ENCODE measurements at places on chromosomes 7 and 10.

DNA sequence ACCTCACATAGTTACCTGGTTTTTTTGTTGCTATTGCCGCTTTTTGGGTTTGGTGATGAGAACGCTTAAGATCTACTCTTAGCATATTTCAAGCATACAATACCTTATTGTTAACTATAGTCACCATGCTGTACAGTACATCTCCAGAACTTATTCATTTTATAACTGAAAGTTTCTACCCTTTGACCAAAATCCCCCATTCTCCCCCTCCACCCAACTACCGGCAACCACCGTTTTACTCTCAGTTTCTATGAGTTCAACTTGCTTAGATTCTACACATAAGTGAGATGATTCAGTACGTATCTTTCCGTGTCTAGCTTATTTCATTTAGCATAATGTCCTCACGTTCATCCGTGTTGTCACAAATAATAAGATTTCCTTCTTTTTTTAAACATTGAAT lies 86.7 kb upstream of the IL6 start:
- DNase-seq: no peak

DNA sequence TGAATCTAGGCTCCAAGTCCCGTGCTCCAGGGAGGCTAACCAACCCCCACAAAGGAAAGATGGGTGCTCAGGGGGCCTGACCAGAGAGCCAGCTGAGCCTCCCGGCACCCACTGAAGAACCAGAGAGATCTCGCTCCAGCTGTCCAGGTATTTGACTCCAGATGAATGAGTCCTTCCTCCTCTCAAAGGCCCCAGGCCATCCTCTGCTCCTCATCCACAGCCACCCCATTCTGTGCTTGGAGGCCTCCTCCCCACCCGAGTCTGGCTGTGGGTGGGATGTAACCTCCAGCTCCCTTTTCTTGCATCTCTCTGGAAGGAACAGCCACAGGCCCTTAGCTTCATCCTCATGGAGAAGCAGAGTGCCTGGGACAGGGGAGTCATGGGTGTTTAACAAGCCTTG lies 44.6 kb downstream of the VSTM4 start:
- no peak for DNase-seq

DNA sequence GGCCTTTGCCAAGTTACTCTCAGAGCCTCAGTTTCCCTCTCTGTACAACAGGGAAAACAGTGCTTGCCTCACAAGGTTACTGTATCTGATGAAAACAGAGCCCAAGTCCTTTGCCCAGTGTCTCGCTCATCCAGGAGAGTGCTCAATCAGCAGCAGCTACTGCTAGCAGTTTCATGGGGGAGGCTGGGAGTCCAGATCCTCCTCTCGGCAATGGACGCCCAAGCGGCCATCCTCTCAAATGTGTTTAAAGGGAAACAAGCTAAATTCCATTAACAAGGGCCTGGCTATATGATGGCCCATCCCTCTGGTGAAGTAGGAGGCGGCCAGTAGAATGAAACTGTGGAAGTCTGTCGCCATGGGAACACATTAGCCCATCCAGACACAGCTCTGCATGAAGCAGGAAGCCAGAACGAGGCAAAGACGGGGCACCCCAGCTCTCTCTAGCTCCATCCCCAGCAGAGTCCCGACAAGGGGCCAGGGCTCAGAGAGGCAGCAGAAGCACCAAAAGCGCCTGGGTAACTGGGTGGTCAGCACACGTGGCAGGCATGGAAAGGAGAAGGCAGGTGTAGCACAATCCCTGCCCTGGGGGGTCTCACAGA lies 35.2 kb downstream of the FAM53B start:
- no peak for DNase-seq

DNA sequence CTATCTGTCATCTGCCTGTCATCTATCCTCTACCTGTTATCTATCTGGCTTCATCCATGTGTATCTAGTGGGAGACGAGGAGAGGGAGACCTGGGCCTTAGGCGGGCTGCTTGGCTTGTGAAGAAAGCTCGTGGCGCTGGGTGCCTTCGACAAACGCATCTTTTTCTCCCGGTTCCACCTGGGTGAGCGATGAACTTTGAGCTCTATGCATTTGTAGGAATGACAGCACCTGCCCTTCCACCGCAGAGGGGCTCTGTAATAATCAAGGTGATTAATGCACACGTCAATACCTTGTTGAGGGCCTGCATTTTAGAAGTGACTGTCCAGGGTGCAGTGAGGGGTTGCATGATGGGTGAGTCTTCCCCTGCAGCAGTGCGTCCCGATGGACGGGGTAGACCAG lies 2.6 kb upstream of the VIPR2 start:
- no peak for DNase-seq

DNA sequence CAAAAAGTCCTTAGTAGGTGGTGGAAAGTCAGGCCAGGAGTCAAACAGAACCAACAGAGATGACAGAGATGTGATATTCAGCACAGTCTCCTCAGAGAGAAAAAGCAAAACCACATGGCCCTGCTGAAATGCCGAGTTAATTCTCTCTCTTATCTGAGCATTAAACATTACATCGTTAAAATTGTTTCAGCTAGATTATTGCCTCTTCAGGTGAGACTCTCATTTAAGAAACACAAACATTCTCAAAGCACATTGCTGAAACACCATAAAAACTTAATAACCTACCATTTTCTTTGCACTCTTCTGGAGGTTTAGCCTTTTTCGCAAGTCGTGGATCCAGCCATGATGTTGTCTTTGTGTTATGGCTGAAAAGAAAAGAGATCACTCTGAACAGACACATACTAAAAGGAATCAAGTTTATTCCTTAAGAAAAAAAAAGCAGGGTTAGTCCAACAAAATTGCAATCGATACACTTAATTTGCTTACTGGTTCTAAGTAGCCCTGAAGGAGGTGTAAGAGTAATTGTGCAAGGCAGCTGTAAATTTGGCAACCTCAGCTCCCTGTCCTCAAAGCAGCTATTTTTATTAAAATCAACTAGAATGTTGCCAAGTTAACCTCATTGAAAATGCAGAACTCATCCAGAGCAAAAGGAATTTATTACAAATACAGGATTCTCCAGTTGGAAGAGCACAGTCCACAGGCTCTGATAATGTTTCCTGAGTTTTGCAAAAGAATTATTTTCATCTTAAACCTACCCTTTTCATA lies 691.1 kb downstream of the PHTF2 start:
- no peak for DNase-seq

GRCh38 chr7:9691286-9691685 lies 1257.9 kb downstream of the NXPH1 start:
- no peak for DNase-seq

- DNase-seq: no peak
Measured at GRCh38 chr7:36021917-36022550, 131.0 kb upstream of the EEPD1 start.

GRCh38 chr7:7257899-7258692 lies 75.8 kb downstream of the C1GALT1 start:
- no peak for DNase-seq

DNA sequence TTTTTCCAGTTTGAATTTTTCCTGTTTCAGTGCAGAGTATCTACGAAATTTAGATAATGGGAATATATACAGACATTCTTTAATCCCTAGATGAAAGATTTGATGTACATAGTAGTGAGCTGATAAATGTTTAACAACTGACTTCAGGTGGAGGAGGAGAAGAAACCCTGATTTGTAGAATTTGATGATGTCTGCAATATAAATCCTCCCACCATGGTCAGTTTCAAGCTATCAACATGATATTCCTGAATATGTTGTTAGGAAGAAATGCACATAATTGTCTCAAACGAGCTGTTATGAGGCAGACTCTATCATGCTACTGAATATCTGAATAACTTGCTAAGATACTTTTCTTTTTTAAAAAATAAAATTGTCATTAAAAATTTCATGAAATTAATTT lies 629.3 kb upstream of the LRRN3 start:
- no peak for DNase-seq

GRCh38 chr7:48176356-48176893 lies 5.2 kb downstream of the ABCA13 start:
- DNase-seq: no peak

GRCh38 chr10:14172336-14172950 lies 158.3 kb downstream of the FRMD4A start:
- DNase-seq: no peak

DNA sequence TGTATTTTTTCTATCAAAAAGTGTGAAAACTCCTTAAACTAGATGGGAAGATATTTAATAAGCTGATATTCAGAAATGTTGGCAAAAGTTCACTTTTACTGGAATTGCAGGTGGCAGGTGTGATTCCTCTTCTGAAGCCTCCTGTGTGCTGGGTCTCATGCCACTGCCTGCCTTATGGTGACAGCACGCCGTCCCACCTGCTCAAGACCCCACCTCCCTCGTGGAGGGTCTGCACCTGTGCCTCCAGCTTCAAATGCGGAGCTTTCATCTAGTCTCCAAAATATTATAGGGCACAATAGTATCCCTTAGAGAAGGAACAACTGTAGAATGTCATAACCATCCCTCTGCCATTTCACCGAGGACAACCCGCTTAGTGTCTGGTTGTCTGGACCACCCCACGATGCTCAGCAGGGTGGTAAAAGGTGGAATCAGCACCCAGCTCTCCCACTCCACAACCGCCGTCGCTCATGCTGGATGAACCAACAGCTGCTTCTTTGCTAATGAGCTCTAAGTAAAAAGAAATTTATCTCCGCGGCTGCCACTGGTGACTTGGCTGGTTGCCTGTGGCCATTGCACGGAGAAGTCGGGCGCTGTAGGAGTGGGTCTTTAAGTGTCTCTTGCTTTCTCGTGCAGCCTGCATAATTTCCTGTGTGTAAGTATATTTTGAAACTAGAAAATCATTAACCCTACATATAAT lies 119.3 kb upstream of the TCERG1L start:
- no peak for DNase-seq

GRCh38 chr10:46547541-46548497 lies 8.6 kb downstream of the GPRIN2 start:
- no peak for DNase-seq

DNA sequence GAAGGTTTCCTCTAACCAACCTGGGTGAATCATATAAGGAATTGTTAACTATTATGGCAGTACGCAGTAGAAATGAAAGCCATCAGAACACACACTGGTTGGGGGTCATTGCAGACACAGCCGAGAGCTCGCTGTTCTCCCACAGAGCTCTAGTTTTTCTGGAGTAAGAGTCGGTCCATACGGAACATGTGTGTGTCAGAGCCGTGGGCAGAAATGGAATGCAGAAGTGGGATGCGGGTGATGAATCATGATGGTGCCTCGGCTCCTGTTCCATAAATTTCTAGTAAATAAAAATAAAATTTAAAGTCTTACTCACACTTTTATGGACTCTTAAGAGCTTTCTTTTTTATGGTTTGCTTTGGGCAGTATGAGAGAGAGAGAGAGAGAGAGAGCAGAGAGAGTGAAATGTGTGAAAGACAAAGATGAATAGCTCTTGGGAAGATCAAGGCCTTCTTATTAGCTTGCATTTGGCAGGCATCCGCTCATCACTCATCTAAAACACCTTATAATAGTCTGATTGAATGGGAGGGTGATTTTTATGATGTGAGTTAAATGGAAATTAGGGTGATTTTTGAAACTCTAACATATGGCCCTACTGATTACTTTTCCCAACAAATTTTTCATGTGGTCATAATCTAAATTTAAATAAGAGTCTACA lies 98.8 kb upstream of the PFKP start:
- DNase-seq: no peak

DNA sequence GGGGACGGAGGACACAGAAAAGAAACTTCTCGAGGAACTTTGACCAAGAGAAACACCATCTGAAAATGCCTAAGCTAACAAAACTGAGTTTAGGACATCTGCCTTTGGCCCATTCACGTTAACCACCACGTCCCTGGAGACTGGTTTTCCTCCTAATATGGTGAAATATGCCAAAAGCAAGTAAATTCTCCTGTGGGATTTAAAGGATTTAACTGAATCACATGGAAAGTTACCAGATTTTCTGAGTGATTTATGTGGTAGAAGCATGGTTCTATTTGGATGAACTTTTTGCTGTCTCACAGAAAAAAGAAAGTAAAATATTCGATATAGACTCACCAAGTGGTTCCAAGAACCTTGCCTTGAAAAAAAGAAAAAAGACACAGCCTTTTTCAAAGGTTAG lies 30.4 kb upstream of the BMPER start:
- no peak for DNase-seq

DNA sequence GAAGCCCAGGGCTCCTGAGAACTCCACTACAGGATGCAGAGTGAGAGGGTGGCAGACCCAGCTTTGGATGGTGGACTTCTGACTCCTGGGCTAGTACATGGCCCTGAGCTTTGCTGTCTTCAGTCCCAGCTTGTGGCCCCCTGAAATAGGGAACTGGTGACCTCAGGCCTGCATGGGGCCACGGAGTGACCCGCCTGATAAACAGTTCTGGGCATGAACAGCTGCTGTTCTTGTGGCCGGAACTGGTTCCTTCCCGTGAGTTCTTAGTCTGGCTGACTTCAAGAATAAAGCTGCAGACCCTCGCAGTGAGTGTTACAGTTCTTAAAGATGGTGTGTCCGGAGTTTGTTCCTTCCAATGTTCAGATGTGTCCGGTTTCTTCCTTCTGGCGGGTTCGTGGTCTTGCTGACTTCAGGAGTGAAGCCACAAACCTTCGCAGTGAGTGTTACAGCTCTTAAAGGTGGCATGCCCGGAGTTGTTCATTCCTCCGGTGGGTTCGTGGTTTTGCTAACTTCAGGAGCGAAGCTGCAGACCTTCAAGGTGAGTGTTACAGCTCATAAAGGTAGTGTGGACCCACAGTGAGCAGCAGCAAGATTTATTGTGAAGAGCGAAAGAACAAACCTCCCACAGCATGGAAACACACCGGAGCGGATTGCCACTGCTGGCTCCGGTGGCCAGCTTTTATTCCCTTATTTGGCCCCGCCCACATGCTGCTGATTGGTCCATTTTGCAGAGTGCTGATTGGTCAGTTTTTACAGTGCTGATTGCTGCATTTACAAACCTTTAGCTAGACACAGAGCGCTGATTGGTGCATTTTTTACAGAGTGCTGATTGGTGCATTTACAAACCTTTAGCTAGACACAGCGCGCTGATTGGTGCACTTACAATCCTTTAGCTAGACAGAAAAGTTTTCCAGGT lies 268.0 kb downstream of the ZEB1 start:
- no peak for DNase-seq

DNA sequence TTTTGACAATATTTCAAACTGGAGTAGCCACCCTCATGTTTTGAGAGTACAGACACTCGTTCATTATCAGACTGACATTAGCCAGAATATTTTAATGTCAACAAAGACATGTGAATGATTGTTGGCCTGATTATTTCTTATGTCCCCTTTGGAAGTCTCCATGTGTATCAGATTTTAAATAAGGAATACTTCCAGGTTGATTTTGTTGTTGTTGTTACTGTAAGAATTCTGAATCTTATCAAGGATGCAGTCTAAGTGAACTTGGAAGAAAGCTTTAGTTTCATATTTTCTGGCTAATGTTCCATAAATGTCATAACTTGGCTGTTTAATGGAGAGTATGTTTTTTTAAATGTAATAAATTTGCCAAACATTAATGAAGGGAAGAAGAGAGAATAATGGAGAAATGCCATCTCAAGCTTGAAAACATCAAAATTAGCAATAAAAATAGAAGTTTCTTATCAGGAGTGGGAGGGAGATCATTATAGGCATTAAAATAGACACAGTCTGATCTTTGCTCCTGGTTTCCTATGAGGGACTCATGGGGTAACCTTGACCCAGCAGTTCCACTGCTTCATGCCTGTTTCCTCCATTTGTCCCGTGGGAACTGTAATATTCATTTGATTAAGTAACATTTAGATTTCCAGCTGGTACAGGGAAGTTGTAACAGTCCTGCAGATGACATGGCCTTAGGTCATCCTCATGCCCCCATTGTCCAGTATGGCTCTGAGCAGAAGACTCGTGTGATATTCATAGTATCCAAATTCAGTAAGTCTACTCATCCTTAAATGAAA lies 122.4 kb upstream of the KIAA1217 start:
- no peak for DNase-seq

GRCh38 chr10:49740346-49741107 lies 21.6 kb downstream of the OGDHL start:
- no peak for DNase-seq

All from activated CD4-positive, CD25-positive, alpha-beta regulatory T cell (primary cell).